ENCODE measurements at places on chromosomes 2 and 18.
A peak's percentile ranks its signal among the peaks of the same experiment; 100 is the strongest.

- DNase-seq, result no peak
These were observed 520.8 kb downstream of the RNF144A start for GRCh38 chr2:7437716-7438632.

DNA sequence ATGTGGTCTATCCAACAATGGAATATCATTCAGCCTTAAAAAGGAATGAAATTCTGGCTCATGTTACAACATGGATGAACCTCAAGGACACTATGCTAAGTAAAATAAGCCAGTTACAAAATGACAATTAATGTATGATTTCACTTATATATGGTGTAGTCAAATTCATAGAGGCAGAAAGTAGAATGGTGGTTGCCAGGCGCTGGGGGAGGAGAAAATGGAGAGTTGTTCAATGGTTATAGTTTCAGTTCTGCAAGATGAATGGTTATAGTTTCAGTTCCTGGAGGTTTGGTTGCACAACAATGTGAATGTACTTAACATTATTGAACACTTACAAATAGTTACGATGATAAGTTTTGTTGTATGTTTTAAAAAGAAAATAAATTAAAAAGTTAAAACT is 79.2 kb upstream of the IL1R2 start:
- DNase-seq, result peak; percentile 62

GRCh38 chr2:17599617-17600016 is 59.1 kb downstream of the VSNL1 start:
- DNase-seq, result no peak

- no peak for DNase-seq
These were observed 84.0 kb upstream of the BOD1L2 start for GRCh38 chr18:57062844-57063243.

DNA sequence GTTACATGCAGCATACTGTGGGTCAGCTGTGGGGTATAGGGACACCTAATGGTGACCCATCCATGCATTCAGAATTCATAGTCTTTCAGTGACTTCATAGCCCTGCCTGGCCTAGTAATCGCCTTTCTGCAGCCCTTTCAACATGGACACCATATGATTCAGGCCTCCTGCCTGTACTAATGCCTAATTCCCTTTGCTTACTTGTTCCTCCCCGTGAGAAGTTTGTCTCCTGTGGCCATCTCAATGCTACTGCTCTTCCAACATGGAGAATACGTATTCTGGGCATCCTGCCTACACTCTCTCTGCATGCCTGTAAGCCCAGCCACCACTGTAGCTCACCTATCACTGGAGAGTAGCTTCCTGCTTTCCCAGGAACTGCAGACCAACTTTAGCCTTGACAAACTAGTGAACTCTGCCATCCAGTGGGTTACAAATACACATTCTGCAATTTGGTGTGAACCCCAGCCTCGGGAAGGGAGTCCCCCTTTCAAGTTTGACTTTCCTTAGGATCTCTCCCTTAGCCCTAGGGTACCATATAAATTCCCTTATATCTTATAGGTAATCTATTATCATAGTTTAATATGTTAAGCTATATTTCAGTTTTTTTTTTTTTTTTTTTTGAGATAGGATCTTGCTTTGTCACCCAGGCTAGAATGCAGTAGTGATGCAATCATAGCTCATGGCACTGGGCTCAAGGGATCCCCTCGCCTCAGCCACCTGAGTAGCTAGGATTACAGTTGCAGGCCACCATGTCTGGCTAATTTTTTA is 22.3 kb downstream of the M1AP start:
- no peak for DNase-seq

DNA sequence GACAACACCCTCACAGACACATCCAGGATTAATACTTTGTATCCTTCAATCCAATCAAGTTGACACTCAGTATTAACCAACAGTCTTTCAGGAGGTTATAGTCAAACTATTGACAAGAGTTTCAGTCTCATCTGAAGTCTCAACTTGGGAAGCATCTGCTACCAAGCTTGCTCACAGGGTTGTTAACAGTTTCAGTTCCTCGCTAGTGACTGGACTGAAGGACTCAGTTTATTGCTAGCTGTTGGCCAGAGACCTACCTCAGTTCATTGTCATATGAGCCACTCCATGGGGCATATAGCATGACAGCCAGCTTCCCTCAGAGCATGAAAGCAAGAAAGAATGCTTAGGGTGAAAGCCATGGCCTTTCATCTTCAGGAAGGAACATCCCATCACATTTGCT is 228.6 kb downstream of the EPHA4 start:
- DNase-seq, result no peak

DNA sequence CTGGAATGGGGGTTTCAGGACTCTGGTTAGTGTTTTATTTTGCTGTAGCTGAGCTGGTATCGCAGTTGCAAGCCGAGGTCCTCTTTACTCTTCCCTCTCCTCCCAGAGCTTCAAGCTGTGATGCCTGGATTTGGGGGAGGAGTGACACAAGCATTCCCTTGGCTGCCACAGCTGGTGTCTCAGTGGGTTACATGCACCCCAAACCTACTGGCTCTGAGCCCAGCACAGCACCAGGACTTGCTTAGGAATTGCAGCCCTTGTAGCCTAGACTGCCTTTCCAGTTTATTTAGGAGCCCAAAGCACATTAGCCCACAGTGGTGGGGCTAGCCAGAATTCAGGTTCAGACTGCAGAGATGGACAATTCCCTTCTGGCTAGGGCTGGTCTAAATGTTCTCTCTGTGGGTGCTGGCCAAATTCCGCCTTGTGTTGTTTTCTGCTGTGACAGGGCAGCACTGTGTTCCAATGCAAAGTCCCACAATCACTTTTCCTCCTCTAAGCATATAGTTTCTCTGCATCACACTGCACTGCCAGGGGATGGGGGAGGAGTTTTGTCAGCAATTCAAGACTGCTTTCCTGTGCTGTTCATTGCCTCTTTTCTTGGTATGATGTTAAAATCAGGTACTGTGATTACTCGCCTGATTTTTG is 122.8 kb downstream of the SLC4A10 start:
- no peak for DNase-seq

DNA sequence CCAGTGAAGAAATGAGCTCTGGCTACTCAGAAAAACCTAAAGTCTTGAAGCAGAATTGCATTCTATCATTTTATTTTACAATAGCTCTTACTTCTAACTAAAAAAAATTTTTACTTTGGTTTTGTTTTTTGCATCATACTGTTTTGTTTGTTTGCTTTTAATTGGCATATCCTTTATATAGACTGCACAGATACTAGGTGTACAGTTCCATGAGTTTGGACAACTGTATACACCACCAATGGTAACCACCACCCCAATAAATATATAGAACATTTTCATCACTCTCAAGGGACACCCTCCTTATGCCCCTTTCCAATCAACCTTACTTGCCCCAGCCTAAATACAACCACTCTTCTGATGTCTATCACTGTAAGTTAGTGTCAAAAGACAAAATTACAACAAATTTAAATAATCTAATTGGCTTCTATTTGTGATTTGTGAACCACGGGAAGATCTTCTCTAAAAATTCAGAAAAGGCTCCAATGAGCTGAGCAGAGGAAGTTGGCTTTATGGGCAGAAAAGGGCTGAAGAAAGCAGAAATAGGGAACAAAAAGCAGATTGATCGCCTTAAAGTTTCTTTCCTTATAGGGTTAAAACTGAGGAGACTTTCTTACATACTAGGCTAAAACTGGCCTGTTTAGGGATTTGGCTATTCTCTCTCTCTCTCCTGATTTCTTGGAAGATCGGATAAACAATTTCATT is 22.2 kb upstream of the SOS1 start:
- DNase-seq, result no peak

DNA sequence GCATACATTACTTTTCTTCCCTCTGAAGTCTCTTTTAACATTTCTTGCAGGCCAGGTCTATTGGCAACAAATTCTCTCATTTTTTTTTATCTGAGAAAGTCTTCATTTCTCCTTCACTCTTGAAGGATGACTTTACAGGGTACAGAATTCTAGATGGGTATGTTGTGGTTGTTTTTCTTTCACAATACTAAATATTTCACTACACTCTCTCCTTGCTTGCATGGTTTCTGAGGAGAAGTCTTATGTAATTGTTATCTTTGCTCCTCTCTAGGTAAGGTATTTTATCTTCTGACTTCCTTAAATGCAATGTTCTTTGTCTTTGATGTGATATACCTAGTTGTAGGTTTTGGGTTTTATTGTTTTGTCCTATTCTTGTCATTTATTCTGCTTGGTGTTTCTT is 371.1 kb downstream of the FIGN start:
- no peak for DNase-seq

DNA sequence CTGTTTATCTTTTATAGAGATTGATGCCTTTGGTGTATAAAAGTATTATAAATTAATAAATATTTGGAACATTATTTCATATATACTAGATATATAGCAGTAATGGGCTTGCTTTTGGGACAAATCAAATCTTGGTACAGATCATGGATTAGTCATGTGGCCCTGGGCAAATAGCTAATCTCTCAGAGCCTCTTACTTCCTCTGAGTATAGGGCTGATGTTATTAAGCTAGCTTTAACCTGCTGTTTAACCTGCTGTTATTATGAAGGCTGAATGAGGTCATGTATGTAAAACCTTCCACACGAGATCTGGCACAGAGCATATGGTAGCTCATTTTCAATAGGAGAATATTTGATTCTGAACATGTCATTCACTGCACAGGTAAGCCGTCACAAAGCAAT is 5.7 kb downstream of the ITGB6 start:
- no peak for DNase-seq

DNA sequence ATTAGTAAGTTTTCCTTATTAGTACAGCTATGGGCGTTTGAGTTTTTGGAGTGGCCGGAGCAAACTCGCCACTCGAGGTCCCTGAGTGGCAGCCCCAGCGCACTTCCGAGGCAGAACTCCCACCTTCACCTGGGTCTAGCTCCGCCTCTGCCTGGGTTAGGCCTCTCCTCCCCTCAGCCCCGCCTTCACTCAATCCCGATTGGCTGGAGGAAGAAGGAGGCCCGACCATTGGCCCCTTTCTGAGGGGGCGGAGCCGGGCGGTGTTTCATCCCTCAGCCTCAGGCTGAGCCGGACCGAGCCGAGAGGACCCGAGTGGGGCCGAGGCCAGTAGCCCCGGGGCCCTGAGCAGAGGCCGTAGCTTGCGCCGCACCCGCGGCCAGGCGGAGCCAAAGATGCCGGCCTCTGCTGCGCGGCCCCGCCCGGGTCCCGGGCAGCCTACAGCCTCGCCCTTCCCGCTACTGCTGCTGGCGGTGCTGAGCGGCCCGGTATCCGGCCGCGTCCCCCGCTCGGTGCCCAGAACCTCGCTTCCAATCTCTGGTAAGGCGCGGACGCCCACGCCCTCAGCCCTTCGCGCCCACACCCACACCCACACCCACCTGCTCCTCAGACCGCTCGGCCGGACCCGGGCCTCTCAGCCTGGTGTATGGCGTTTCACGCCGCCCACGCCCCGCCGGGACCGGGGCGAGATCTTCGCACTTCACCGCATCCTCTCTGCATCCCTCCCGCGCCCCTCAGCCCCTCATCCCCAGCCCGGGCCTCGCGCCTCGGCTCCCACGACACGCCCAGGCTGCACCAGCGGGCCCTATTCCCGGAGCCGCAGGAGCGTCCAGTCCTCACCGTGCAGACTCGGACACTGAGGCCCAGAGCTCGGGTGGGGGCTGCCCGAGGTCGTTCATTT is at the start of gene SEMA4F:
SEMA4F (plus strand) TSS at position 263 of the 898 bp plus-strand sequence; CDS start at position 393, 130 bp downstream.
- peak; percentile 94 for DNase-seq

- DNase-seq, result no peak
These were observed 15.6 kb downstream of the ATOH8 start for GRCh38 chr2:85769236-85769982.

DNA sequence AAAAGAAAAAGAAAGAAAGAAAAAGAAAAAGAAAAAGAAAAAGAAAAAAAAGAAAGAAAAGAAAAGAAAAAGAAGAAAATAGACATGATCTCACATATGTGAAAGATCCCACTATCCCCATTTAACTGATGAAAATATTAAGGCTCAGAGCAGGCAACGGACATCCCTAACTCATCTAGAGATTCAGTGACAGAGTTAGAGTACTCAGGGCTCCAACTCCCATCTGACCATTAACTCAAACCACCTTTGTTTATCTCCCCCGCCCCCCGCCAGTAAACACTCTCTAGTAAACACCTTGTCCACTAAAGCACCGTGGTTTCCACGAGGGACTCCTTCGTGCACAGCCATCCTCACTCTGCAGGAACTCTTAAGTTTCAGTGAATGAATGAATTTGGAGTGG is 142.9 kb downstream of the TGIF1 start:
- DNase-seq, result no peak

- DNase-seq, result no peak
These were observed 32.0 kb upstream of the MYCN start for GRCh38 chr2:15908371-15908770.

DNA sequence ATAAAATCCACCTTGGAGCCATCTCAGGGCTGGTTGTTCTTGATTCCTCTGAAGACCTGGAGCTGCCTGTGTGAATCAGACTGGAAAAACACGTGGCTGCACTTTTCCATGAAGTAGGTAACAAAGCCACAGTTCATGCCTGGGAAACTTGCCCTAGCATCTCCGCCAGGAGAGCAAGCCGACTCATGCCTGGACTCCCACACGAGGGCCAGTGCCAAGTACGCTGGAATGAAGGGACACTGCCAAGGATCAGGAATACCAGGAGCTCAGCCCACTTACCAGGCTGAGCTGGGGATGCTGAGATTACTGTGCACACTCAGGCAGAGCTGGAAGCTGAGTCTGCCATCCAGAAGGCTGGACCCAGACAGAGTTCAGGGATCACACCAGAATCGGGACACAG is 10.9 kb upstream of the FHL2 start:
- no peak for DNase-seq

DNA sequence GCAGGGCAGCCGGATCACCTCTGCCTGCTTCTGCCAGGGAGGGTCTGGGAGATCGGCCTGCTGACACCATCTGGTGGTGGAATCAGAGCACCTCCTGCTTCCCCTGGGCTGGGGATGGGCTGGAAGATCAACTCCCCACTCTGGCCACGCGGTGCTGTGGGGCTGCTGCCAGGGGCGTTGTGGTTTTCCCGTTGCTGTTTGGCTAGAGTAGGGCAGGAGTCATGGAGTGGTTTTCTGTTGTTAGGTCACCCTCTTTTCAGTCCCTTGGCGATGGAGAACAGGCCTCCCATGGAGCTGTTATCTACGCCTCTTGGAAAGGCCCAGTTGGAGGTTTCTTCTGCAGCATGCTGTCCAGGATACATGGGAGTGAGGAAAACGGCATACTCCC is 15.2 kb downstream of the BCL2L11 start:
- no peak for DNase-seq

DNA sequence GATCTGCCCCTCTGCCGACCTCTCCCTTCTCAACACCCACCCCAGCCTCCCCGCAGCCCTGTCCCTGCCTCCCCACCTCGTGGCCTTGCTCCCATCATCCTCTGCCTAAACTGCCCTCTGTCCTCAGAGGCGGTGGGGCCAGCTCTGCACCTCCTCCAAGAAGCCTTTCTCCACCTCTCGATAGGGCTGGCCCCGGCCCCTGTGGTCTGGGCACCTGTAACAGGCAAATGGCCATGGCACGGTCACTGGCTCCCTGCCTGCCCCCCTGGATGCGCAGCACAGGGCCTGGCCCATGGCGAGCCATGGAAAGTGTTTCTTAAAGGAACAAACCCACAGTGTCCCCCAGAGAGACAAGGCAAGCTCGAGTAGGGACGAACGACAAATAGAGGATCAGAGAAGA is 42.0 kb downstream of the MYO7B start:
- DNase-seq, result no peak

GRCh38 chr18:46338205-46338604 is 234.0 kb downstream of the HAUS1 start:
- DNase-seq, result no peak

All from naive B cell (primary cell).